ENCODE measurements at places on chromosomes 6 and 20.

GRCh38 chr6:99612551-99613408, 6.1 kb downstream of the PRDM13 start:
- DNase-seq, result no peak

DNA sequence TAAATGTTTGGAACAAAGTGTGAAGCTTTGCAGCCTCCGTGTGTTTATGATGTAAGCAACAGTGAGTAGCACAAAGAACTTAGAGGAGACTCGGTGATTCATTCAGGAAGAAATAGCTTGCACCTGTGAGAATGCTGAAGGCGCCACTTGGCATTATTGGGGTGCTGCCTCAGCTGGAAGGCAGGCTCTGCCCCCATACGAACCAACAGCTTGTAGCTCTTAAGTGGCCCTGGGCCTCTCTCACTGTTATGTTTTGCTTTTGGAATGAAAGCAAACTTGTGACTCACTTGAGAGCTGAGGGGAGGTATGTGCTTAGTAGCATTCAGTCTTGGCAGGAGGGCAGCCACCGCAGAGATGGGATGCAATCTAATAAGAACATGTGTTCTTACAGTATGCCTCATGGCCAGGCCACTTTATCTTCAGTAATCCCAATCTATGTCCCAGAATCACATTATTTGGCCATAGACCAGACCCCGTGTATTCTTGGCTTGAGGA, 310.7 kb downstream of the EYA4 start:
- DNase-seq, result peak; percentile 100

- no peak for DNase-seq
Observed at GRCh38 chr20:50431066-50431450, 79.1 kb upstream of the PTPN1 start.

DNA sequence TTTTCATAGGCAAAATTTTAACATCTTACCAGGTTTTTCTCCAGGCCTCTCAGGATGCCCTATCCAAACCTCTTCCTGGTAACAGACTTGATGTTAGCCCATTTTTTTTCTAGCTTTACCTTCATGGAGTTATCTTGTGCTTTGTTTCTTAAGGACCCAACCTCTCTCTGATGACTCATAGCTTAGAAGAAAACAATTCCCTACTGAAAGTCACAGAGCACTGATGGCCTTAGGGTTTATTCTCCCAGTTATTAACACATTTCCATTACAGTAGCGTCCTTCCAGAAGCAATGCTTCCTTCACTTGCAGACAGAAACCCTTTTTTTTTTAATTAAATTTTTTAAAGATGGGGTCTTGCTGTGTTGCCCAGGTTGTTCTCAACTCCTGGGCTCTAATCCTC, 79.4 kb downstream of the IYD start:
- no peak for DNase-seq

DNA sequence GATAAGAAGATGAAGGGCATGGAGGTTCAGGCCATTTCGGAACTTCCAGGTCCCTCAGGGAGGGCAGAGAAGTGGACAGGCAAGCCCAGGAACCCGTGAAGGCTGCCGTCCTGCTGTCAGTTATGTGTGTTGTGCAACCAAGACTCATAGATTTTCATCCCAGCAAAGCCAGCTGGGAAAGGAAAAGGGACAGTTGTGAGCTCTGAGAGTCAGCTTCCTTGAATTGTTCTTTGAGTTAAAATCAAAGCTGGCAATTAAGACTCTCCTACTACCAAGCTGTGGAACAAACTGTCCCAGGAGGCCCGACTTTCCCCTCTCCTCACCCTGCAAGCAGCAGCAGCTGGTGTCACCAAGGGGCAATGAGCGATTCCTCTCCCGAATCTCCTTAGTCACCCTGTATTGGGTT, 46.3 kb upstream of the IYD start:
- DNase-seq, result no peak

GRCh38 chr6:106090001-106090400, 3.9 kb downstream of the PRDM1 start:
- no peak for DNase-seq

DNA sequence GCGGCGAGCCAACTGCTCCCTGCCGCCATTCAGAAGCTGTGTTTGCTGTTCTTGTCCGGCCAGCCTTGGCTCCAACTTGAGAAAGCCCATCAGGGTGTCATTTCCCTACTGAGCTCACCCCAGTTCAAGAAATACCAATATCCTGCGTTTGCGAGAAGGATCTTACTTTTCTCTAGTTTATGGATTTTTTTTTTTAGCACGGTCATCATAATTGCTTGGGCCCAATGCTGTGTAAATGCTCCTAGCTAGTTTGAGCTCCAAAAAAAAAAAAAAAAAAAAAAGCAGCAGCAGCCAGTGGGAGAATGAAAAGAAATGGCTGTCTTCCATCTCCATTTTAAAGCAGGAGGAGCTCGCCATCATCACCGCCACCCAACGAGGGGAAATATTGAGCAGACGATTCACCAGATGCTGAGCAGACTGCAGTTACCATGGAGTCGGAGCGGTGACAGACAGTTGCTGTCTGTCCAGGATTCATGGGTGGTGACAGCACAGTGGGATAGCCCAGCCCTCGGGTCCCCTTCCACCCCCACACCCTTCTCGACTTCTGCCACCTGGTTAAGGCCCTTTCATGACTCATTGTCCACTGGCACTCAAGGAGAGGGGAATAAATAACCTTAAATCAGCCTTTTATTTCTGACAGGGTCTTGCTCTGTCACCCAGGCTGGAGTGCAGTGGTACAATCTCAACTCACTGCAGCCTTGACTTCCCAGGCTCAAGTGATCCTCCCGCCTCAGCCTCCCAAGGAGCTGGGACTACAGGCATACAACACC, 132.4 kb upstream of the SNX9 start:
- DNase-seq, result no peak

- no peak for DNase-seq
Observed at GRCh38 chr6:10373642-10374359, 41.1 kb downstream of the TFAP2A start.

GRCh38 chr20:44143936-44144335, 43.1 kb downstream of the JPH2 start:
- no peak for DNase-seq

GRCh38 chr20:61832181-61832580, 233.5 kb downstream of the TAF4 start:
- DNase-seq, result no peak

DNA sequence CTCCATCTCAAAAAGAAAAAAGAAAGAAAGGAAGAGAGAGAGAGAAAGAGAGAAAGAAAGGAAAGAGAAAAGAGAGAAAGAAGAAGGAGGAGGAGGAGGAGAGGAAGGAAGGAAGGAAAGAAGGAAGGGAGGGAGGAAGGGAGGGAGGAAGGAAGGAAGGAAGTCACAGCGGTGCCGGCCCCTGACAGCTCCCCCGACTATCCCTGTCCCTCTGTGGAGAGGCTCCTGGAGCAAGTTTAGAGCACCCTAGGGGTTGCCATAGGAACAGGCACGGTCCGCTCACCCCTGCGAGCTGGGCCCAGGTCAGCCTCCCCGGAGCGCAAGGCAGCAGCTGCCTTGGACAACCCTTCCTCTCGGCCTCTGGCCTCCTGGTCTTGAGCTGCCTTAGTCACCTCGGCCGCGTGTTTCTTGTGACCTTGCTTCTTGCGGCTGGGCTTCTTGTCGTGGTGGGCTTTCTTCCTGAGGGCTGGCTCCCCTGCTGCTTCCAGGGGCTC, 6.8 kb downstream of the BNIP5 start:
- DNase-seq, result no peak

DNA sequence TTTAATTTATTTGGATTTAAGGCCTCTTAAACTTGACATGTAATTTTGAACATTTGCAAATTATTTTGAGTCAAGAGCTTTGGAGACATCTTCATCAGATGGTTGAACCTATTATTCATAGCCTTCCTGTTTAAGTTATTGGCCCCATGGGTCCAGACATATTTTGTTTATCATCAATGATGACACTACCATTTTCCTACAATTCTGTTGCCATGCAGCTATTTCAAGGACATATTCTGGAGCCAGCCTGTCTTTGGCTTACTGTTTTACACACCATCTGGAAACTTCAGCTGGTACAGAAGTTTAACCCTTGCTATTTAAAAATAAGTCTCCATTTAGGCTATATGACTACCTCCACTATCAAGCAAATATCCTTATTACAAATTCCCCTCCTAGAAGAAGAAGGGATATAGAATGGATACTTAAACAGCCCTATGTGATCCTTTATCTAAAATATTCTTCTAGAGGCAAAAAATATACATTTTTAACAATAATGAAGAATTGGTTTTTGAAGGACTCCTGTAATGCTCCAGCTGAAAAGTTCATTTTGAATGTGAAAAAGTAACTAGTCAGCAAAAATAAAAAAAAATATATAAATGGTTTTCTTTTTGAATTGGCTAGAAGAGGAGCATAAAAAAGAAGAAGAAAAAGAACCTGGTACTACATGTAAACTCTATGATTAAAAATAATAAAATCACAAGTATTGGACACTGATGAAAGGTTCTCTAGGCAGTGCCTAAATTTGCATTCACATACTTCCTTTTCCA, 544.0 kb upstream of the HS3ST5 start:
- DNase-seq, result no peak

GRCh38 chr20:50580842-50581544, 70.8 kb downstream of the PTPN1 start:
- DNase-seq, result no peak

GRCh38 chr20:51802170-51802751, at the start of gene SALL4:
Gene SALL4 (minus strand): TSS chr20:51802521. CDS start chr20:51802408, 113 bp downstream.
- DNase-seq, result no peak
